ENCODE measurements at places on chromosomes 4 and X.

DNA sequence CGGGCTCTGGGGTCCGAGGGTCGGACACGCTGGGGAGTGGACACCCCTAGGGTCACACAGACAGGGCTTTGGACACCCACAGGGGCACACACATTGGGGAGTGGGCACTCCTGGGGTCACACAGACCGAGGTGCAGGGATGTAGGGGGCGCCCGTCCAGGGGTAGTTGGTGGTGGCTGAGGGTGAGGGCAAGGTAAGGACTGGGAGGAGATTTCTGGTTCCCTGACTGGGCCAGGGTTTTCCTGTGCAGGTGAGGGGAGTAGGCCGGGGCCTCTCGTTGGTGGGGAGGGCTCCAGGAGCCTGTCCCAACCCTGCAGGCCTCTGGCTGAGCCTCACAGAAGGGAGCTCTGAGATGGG lies 21.9 kb upstream of the WDR45 start:
- no peak for DNase-seq

DNA sequence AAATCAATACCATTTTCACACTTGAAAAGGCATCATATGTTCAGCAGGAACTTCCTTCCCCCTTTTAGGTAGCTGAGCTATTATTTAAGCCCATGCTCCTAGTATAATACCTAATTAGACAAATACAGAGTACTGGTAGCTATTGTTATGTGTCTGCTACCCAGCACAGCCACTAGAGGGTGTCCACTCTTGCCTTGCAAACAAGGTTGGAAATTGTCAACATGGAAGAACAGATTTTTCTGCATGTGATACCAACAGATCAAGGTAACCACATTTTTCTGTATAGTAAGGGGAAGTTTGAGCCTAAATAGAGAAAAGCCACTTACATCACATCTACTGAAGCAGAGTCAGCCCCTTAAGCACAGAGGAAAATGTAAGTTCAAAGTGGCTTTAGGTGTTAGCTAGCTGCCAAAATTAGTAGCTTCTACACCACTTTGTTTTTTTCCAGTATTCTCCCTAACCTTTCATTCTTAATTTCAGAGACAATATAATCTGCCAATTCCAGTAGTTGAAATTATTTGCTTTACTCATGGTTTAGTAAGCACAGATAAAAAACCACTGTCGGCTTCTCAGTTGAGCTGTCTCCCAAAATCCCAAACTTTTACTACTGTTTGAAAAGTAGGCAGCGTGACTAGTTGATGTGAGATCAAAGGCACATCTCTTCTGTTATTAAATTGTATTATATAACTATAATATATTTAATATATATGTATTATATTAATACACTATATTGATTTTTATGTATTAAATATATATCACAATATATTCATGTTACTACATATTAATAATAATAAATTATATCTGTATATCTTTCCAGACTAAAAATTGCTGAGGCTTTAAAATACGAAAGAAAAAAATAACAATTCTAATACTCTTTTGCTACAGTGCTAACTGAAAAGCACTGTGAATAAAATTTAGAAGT lies 38.2 kb downstream of the EDNRA start:
- no peak for DNase-seq

DNA sequence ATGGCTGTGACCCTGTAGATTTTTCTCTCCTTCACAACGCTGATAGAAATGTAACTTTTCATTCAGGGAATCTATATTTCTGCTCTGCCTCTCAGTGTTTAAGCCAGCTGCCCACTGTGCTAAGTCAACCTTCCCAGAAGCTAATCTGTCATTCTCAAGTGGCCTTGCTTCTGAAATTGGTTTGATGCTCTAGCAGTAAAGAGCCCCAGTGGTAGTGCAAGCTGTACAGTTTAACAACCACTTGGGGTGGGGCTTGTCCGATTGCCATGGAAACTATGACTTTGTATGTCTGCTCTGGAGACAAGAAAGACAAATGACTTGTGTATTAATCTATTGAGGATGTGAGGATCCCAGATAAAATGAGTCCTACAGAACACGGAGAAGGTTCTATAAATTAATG lies 620.9 kb upstream of the GALNT7 start:
- DNase-seq = no peak

GRCh38 chrX:65596270-65597034 lies 61.9 kb upstream of the LAS1L start:
- DNase-seq = peak; percentile 24

DNA sequence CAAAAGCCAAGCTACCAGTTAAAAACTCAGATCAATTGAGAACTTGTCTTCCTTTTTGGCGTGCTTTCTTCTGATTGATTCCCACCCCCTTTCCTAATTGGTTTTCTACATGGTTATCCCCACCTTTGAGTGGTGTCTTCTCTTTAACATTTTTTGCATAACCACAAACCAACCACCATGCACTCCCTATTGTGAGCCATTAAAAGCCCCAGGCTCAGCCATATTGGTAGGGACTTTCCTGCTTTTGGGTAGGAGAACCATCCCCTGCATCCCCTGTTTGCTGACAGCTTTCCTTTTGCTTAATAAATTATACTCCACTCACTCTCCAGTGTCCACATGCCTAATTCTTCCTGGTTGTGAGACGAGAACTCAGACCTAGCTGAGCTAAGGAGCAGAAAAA lies 1651.4 kb upstream of the IGFBP7 start:
- DNase-seq = no peak

GRCh38 chr4:155541716-155542115 lies 124.9 kb upstream of the GUCY1A1 start:
- no peak for DNase-seq

DNA sequence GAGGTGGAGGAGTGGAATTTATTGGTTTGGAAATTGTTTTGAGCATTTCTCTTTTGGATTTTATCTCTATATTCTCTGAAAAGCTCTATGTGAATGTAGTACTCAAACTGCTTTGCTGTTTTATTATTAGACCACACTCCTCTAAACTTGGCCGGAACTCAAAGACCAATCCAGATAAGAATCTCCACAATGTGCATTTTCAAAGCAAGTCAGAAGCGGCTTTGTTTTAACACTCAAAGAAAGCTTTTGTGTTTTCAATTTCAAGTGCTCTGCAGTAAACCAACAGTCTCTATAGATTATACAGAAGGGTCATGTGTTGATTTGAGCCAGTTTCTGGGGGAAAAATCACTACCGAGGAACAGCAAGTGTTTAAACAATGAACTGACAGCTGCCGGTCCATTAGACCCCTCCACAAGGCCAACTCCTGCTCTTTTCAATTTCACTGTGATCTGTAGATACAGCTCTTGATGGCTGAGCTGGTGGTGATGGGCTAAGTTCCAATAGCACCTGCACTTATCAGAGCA lies 79.4 kb downstream of the FTHL17 start:
- no peak for DNase-seq

GRCh38 chr4:159871141-159871540 lies 768.3 kb downstream of the RAPGEF2 start:
- no peak for DNase-seq

- DNase-seq = no peak
These were observed 66.0 kb upstream of the STOX2 start for GRCh38 chr4:183838987-183839712.

DNA sequence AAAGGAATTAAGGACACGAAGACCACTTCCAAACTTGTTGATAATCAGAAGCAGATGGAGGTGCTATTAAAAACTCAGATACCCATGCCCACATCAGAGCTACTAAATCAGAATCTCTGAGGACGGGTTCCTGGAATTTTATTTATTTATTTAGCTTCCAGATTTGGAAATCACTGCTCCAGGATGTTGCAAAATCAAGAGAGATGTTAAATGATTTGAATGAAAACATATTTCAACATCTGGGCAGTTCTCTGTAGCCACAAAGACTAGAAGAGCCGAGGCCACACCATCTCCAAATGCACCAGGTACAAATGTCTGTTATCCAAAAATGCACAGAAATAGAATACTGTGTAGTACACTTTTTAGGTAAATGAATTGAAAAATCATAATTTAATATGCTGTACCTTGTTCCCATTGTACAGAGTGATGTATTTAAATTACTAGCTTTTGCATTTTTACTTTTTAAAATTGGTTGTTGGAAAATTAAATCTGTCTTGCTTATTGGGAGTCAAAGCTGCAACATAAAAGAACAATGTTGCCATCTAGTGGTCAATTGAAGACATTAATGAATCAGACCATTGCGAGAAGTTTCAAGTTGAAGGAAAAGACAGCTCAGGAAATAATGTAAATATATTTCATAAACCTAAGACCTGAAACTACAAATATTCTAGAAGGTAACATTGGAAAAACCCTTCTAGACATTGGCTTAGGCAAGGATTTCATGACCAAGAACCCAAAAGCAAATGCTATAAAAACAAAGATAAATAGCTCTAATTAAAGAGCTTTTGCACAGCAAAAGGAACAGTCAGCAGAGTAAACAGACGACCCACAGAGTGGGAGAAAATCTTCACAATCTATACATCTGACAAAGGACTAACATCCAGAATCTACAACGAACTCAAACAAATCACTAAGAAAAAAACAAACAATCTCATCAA lies 151.3 kb upstream of the TTC29 start:
- no peak for DNase-seq

GRCh38 chr4:155392481-155393184 lies 15.9 kb upstream of the MAP9 start:
- no peak for DNase-seq

GRCh38 chr4:122658818-122659295 lies 38.0 kb upstream of the IL21 start:
- no peak for DNase-seq

DNA sequence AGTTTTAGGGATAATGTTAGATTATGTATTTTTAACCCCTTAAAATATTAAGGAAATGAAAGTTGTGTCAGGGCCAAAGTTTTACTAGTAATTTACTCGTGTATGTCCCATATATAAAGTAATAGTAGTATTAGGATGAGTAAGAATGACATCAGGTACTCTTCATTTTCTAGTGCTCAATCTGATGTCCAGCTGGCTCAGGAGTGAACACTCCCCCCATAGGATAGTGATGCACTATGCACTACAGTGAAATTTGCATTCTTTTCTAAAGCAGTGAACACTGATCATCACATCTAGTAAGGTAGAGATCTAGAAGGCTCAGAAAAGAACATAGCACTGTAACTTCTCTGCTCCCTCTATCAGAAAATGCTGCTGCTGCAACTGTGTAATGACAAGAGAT lies 409.7 kb downstream of the GLUD2 start:
- DNase-seq = no peak

GRCh38 chrX:44459501-44459900 lies 83.2 kb downstream of the FUNDC1 start:
- DNase-seq = no peak

GRCh38 chrX:105515561-105515960 lies 295.1 kb upstream of the TEX13A start:
- DNase-seq = no peak

DNA sequence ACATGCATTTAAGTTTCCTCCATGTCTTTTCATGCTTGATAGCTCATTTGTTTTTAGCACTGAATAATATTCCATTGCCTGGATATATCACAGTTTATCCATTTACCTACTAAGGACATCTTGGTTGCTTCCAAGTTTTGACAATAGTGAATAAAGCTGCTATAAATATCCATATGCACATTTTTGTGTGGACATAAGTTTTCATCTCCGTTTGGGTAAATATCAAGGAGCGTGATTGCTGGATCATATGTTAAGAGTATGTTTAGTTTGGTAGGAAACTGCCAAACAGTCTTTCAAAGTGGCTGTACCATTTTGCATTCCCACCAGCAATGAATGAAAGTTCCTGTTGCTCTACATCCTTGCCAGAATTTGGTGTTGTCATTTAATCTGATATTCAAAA lies 172.5 kb downstream of the DHX15 start:
- no peak for DNase-seq

GRCh38 chrX:47658301-47658683 lies 688 bp downstream of the UXT start:
- DNase-seq = no peak

DNA sequence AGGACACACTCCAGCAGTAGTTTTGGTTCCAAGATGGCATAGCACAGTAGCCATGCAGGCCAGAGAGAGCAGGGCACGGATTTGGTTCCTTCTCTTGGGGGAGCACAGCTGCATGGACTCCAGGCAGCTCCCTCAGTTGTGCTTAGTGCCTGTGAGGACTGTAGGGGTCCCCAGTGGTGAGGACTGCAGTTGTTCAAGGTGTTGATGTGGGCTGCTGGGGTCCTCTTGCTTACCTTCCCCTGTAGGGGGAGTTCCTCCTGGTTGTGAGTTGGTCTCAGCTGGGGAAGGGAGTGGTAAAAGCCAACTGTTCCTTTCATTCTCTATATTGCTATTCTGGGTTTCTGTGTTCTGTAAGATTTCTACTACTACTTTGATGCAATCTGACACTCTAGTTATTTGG lies 606.5 kb downstream of the MAGEB5 start:
- DNase-seq = no peak

DNA sequence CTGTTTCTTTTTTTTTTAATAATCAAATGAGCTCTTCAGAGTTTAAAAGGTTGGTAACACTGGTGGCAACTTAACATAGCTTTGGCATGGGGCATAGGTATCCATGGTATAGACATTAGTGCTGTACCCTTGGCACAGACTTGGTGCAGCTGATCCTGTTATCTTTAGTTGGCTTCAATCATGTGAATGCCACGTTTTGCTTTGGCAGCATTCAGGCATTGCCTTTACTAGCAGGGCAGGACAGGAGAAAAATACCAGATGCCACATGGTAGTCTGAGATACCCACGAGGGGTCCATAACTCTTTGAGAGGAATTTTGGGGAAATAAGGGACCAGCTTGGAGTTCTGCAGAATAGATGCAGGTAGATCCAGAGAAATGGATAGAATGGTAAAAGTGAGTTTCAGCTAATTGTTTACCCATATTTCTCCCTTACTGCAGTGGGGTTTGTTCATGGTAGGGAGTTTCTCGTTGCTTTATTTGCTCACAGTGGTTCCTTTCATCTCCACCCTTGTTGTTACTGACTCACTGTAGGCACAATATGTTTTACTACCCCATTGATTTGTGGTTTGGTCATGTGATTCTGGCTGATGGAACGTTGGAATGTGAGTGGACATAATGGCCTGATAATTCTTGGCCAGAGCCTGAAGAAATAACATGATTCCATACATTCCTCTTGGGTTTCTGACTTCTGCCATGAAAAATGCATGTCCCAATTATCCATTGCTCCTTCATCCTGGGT lies 342.7 kb downstream of the GLUD2 start:
- no peak for DNase-seq

DNA sequence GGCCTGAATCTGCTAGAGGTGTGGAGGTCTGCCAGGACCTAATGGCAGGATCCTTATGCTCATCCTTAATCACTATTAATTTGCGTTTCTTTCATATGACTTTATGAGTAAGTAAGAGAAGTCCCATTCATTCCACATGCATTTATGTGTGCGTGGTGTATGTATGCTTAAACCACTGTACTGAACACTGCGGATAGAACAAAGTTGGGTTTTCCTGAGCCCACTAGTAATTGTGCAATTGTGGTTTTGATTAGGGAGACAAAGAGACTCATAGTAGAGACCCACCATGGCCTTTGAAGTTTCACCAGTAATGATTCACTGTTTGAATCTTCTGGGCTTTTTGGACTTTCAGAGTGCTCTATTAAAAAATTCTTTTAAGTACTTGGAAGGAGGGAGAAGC lies 498.5 kb upstream of the DIPK2B start:
- no peak for DNase-seq

GRCh38 chr4:8315435-8316250 lies 46.1 kb downstream of the HTRA3 start:
- no peak for DNase-seq

GRCh38 chr4:105666693-105667092 lies 41.8 kb downstream of the INTS12 start:
- DNase-seq = no peak

- no peak for DNase-seq
These were observed 205.9 kb downstream of the STIM2 start for GRCh38 chr4:27066591-27066990.

- DNase-seq = no peak
These were observed 3.6 kb upstream of the NXT2 start for GRCh38 chrX:109533005-109533404.

GRCh38 chr4:153318696-153319320 lies 25.7 kb upstream of the MND1 start:
- DNase-seq = no peak
